ENCODE measurements at places on chromosomes 11 and 22.
A peak's percentile ranks its signal among the peaks of the same experiment; 100 is the strongest.

- no peak for DNase-seq
These were observed 6.0 kb downstream of the CBX6 start for GRCh38 chr22:38866024-38866398.

DNA sequence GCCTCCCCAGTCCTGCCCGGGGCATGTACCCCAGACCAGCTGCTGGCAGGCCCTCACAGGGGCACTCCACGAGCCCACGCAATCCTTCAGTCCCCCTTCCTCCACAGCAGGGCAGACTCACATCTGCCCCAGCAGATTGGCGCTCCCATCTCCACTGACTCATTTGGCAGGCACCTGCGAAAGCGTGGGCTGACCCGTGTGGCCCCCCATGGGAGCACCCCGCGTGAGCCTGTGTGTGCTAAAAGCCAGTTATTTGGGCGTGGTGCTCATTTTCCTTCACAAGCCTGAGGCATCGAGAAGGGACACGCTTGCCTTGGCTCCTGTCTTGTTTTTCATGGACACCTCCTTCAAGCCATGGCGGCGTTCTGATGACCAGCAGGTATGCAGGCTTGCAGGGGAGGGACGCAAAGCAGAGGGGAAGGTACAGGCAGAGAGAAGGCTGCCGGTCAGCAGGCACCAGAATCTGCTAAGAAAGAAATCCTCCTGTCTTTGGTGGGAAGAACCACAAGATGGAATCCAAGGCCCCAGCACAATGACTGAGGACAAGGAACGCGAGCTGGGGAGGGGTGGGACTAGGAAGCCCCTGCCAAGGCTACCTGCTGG, 8.6 kb downstream of the NECTIN1 start:
- DNase-seq: no peak

GRCh38 chr11:15268598-15268997, 153.9 kb downstream of the INSC start:
- DNase-seq: no peak

GRCh38 chr11:11442791-11443190, 89.7 kb upstream of the CSNK2A3 start:
- no peak for DNase-seq

DNA sequence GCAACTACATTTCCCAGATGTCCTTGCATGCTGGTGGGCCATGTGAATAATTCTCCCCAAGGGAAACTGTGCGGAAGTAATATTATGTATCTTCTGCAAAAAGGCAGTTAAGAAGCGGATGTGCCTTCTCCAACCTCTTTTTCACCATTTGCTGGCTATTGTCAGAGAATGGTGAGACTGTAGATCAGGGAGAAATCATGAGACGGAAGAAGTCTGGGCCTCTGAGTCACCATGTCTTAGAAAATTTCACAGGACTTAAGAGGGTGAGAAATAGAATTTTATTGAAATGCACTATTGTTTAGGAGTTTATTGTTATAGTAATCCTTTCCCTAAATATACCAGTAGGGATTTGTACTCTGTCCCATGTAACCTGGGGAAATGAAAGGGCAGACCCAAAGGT, 298.7 kb upstream of the ZC3H12C start:
- no peak for DNase-seq

GRCh38 chr11:57421066-57421465, 5.9 kb downstream of the SLC43A3 start:
- DNase-seq: no peak

- no peak for DNase-seq
These were observed 217.1 kb downstream of the CSNK2A3 start for GRCh38 chr11:11135820-11136476.

- DNase-seq: no peak
These were observed 31.6 kb downstream of the SLC36A4 start for GRCh38 chr11:93166194-93166593.

DNA sequence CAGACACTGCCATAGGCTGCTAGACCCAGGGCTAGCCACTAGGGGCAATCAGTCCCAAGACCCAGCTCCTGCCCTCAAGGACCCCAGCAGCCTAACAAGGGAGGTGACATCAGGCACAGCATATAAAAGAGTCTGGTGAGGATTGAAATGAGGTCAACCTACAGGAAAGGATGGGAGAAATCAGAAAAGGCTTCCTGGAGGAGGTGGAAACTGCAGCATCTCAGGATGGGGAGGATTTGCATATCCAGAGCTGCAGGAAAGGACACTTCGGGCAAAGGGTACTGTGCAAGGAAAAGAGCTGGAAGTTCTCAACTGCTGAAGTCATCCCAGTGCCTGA, 2.9 kb upstream of the ARFGAP2 start:
- DNase-seq: no peak

DNA sequence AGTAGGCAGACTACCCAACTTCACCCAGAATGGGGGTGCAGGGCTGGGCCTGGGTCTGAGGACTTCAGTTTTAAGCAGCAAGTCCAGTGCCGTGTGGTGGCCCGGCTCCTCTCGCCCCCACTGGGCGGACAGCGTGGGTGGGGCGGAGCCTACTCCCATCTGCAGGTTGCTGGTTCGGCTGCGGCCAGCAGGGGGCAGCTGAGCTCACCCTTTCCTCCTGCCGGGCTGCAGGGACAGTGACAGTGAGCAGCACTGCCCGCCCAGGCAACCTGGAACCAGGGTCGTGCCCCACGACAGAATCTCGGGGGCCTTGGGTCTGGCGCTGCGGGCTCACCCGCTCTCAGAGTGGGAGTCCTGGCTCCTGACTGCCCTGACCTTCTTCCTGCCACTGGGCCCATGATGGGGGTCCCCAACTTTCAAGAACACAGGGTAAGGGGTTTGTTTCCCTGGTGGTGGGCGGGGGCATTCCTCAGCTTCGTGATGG, 6.2 kb upstream of the NEAT1 start:
- peak; percentile 74 for DNase-seq

- no peak for DNase-seq
These were observed 21.4 kb downstream of the YPEL1 start for GRCh38 chr22:21714059-21714770.

DNA sequence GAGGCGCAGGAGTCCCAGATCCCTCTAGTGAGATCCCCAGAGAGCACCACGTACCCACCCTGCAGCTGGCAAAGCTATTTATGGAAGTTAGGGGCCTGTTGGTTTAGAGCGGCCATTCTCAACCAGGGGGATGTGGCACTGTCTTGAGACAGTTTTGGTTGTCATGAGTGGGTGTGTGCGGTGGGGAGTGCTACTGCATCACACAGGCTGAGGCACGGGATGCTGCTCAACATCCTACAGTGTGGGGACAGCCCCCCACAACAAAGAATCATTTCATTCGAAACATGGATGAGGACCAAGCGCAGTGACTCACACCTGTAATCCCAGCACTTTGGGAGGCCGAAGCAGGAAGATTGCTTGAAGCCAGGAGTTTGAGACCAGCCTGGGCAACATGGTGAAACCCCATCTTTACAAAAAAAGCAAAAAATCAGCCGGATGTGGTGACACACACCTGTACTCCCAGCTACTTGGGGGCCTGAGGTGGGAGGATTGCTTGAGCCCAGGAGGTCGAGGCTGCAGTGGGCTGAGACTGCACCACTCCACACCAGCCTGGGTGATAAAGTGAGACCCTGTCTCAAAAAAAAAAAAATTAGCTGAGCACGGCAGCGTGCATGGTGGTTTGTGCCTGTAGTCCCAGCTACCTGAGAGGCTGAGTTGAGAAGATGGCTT, 28.2 kb downstream of the GGT5 start:
- no peak for DNase-seq

DNA sequence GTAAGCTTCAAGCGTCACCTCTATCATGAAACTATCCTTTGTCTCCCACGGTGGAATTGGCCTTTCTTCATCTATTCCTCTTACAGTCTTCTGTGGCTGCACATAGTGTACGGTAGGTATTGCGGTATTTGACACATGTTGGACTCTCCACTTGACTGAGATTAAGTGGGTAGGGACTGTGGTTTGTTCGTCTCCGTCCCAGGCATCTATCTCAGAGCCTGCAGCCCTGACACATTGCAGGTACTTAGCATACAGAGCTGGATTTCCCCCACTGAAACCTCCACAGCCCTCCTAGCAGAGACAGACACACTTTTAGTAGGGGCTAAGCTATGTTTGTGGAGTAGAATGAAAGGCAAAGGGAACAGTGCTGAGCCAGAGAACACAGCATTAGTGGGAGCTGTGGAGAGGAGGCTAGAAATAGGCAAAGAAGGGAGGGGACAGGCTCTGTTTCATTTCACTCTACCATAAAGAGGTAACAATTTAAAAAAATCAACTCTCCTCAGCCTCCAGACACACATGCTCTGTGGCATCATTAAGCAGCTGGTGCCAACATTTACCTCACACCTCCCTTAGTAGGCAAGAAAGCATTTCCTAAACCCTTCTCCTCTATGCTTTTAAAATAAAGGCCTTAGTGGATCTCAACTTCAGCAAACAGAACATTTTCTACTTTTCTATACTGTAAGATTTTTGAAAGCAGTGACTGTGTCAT, 277.5 kb downstream of the KIRREL3 start:
- no peak for DNase-seq

GRCh38 chr11:75565916-75566762, 4.1 kb downstream of the SERPINH1 start:
- no peak for DNase-seq

DNA sequence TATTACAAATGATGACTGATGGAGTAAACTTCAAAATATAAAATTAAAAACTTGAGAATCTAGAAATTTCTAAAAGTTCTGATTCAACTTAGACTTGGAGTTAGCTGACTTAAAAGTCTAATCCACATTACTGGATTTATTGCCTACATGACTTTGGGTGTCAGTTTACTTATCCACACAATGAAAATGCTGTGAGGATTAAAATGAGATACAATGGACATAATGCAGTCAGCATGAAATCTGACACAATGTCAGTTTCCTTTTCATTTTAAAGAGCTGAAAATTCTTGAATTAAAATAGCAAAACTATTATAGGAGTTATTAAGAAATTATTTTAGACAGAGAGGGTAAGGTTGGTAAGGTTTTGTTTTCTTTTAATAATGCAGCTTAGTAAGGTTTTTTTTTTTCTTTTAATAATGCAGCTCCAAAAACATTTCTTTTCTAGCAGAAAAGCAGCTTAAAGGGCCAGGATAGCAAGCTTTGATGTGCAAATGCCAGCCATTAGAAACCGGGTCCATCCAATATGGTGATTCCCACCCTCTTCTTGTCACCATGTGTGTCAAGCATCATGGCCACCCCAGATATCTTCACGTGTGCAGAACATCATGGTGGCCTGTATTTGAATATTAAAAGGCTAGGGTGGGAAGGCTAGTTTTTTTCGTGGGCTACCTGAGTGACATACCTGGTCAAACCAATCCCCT, 18.9 kb downstream of the APIP start:
- no peak for DNase-seq

DNA sequence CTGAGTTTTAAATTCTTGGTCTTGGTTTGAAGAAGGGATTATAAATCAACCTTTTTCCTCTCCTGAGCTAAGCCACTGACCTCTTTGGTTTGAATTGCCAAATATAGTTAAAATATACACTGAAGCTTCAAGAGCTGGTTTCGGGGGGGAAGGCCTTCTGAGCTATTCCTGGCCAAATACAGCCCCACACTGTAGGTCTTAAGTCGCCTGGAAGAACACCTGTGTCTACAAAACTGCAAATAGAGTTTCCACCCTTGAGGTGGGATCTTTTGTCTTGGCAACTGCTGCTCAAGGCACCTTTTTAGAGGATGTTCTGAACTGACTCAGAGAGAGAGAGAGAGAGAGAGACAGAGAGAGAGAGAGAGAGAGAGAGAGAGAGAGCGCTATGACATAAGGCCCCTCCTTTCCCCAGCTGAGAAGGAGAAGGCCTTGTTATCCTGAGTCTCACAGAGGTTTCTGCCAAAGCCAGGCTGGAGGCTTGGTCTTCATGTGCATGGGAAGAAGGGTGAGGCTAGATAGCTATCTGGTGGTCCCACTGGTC, 5.5 kb downstream of the ADM start:
- peak; percentile 51 for DNase-seq

DNA sequence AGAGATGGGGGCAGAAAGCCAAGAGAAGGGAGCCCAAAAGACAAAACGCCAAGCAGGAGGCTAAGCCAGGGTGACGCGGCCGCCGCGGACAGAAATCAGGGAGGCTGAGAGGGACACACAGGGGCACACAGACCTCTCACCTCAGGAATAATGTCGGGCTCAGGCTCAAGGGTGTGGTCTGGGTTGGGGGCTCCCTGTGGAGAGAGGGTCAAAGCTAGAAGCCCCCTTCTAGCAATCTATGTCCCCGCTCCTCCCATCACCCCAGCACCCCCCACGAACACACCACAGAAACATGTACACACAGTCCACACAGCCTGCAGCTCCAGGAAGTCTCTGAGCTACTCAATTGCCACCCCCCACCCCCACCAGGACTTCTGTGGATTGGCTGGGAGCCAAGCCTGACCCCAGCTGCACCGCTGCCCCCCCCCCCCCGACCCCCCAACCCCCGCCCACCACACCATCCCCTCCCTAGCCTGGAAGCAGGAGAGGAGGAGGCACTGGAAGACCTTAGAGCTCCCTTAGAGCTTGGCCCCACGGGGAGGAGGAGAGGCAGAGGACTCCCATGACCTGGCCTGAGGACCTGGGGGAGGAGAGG, 6.9 kb downstream of the BCL9L start:
- peak; percentile 82 for DNase-seq

- no peak for DNase-seq
These were observed 5.3 kb downstream of the P2RY6 start for GRCh38 chr11:73277467-73277866.

DNA sequence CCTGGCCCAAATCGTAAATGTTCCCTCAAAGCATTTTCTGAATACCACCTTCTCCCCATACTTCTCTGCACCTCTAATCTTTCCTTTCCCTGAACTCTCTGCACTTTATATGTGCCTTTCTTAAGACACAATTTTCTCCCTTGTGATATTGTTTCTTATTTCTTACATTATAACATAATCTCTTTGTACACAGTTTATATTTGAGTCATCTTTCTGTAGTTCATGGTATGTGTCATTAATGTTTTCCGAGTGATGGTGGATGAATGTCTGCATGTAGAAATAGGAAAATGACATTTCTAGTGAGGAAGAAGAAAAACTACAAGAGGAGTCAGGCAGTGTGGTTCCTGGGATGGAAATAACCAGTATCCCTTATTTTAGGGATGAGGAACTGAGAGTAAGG, 5.5 kb downstream of the ACRV1 start:
- no peak for DNase-seq

GRCh38 chr22:46185283-46185682, 35.0 kb downstream of the PPARA start:
- DNase-seq: no peak

DNA sequence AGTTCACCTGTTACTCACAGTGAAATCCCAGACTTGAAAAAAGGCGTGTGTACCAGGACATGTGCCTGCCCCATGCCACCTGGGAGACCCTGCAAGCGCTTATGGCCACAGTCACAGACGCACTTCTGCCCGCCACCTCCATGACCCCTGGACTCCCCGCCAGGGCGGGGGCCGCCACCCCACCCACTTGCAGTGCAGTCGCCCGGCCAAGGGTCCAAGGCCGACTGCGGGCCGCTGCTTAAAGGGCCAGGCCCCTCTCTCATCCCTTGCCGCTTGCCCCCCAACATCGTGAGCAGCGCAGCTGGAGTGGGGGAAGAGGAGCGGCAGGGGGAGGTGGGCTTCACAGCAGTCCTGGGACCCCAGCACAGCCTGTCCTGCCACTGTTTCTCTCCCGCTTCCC, 10.8 kb downstream of the DUSP8 start:
- no peak for DNase-seq

GRCh38 chr11:32987851-32988250, 27.8 kb upstream of the DEPDC7 start:
- DNase-seq: no peak
